Fibroblast of the conjunctiva (primary cell): ENCODE measurements at places on chromosomes 7 and 10.

DNA sequence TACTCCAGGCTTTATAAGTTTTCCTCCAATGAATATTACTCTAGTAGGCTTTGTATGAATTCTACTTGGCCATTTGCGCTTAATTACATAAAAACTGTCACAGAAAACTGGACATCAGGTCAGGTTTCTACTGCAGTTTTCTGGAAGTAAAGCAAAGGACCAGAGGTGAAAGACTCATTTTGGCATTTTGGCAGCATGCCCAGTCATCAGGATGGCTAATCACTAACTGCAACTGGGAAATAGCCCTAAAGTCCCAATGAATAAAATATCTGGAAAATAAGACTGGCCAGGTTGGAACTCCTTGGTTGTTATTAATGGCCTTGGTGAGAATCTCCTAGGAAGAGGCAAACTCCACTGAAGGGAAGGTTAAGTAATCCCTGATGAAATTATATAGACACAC lies 75.5 kb downstream of the COPG2 start:
- DNase-seq, result no peak

DNA sequence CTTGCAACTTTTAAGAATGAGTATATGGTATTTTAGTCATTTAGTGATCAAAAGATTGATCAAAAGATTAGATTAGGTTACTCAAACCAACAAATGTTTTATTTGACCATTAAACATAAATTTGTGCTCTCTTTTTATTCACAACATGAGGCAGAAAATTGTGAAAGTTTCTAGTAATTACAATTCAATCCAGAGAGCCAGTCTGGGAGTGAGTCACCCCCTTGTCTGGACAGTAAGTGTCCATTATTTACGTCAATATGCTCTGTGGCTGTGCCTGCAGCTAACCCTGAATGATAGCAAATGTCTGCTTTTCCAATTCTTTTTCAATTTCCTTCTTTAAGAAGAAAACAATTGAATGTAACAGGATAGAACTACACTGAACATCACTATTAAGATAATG lies 27.9 kb downstream of the GNG11 start:
- peak; percentile 14 for DNase-seq

DNA sequence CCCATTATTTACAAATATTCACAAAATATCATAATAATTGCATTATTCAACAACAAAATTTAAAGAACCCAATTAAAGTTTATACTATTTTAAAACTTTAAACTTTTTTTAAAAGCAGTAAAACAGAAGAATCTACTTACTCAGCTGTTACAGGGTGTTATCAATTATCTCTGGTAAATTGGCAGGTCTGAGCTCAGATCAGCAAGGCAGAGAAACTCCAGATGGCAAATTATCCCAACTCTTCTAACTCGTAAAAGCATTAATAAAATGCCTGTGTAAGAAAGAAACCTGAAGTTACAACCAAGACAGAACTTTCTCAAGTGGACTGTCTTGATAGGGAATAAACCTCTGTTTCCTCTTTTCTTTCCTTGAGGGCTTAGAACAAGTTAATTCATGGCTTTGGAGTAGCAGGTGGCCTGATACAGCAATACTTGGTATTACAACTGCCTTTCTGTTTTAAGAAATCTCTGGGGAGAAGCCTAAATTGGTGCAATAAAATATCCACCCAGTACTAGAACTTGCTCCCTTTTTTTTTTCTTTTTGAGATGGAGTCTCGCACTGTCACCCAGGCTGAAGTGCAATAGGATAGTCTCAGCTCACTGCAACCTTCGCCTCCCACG lies 275.3 kb upstream of the MKLN1 start:
- DNase-seq, result no peak

GRCh38 chr10:66187053-66187733 lies 738.6 kb upstream of the LRRTM3 start:
- DNase-seq, result no peak

- DNase-seq, result no peak
These were observed 12.9 kb downstream of the OIT3 start for GRCh38 chr10:72906446-72906845.

DNA sequence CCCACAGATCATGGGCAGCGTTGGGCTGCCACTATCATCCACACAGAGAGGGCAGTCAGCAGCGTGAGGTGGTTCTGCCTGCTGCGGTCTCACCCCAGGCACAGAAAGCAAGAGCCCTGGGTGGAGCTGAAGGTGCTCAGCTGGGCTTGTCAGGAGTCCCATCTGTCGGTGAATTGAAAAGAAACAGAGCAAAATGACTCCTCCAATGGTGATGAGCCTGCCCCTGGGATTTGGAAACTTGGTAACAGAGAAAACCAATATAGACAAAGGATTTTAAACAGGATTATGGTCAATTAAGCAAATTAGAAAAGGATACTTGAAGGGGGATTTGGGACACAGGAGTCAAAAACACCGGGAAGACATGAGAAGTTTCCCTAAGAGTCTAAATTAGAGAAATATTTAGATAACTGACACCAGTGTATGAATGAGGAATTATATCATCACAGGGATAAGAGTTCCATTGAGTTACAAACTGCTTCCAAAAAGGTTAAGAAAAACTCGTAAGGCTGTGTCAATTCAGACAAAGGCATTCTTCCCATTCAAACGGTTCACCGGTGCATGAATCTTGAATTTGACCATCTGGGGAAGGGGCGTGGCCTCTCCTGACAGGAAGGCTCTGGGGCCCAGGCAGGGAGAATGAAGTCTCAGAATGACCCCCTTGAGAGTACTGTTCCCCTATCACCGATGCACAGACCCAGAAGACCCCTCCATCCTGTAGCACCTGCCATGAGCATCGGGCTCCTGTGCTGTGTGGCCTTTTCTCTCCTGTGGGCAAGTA lies 70.0 kb upstream of the PRSS58 start:
- DNase-seq, result no peak

- DNase-seq, result no peak
These were observed 5.4 kb upstream of the SUV39H2 start for GRCh38 chr10:14873090-14873760.

GRCh38 chr10:89470628-89471027 lies 56.3 kb downstream of the IFIT5 start:
- no peak for DNase-seq

DNA sequence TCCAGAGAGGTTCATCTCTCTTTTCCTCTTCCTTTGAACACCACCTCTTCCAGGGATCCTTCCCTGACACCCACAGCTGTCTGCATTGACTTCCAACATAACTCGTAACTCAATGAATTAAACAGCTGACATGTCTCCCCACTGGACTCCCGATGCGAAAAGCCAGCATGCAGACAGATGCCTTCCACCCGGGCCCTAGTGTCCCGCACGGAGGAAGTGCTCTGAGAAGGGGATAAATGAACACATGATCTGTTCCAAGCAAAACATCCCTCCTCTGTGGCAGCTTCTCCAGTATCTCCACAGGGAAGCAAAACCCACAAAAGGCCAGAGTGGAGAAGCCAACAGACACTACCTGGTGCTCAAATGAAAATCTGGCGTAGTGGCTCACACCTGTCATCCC lies 28.3 kb downstream of the OGDHL start:
- DNase-seq, result no peak

- DNase-seq, result peak; percentile 99
These were observed 107.3 kb downstream of the LRRN3 start for GRCh38 chr7:111198255-111198654.

DNA sequence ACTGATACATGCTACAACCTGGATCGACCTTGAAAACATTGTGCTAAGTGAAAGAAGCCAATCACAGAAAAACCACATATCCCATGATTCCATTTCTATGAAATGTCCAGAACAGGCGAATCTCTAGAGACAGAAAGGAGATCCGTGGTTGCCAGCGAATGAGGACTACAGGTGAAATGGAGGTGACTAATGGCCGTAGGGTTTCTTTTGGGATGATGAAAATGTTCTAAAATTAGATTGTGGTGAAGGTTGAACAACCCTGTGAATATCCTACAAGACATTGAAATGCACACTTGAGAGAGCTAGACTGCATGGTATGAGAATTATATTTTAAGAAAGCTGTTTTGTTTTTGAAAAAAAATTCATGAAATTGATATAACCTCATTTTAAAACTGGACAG lies 188.5 kb upstream of the PLXNA4 start:
- DNase-seq, result no peak

DNA sequence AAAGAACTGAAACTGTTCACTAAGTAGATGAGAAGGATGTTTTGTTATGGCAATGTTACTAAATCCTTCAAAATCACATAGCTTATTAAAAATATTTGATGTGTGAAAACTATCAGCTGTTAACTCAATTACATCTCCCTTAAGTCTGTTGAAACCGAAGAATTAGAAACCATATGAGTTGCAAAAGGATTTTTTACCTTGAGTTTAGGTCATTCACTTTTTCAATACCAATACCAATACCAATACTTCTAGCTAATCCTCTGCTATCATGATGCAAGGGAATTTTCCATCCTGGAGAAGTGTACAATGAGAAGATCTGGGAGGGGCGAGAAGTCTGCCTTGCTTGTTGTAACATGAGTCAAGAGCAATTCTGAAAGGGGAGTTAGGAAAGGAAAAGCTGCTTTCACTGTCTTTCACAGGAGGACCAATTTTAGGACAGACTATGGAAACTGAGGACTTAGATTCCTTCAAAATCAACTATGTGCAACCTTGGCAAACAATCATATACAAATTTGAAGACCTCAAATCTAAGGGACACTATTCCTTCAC lies 199.7 kb downstream of the IMMP2L start:
- no peak for DNase-seq

- DNase-seq, result peak; percentile 13
These were observed 56.7 kb upstream of the SDK1 start for GRCh38 chr7:3244241-3244814.

DNA sequence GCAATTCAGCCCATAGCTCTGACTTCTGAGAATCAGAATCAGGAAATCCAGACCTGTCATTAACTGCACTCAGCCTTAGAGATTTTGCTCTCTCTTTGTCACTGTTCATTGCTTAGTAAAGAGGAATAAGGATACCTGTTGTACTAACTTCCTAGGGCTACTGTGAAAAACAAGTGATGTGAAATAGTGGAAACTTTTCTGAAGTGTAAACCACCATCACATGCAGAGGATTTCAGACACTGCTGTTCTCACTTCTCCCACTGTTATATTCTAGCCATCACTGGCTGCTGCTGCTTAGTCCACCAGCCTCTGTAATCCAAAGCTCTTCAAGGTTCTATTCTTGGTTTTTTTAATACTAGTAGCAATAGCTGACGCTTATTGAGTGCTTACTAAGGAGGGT lies 129.6 kb upstream of the CCDC6 start:
- no peak for DNase-seq

DNA sequence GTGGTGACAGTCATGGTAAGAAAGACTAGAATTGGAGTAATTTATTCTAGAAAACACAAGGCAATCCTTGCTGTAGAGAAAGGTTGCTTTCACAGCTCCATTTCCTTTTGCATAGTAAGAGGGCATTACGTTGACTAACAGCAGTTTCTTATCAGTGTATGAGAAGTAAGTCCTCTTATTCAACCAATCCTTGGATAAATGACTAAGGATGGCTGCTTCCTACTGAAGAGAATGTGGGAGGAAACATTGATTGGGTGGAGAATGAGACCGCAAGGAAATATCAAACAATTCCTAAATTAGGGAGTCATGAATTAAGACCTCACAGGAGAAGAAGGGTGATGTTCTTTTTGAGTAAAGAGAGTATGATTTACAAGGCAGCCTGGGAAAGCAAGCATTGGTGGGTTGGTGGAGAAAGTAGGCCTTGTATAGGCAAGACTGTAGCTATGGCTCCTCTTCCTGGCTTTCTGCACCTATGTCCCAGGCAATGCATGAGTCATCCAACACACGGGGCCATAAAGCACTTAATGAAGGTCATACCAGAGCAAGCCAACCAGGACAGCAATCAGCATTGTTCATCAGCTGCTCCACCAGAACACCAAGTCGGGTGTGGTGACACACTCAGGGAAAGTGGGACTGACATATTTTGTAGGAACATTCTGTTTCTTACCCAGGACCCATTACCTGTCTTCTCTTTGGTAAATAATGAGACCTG lies 5.6 kb downstream of the MGAM start:
- DNase-seq, result no peak

GRCh38 chr10:112959207-112959838 lies 9.3 kb downstream of the TCF7L2 start:
- DNase-seq, result peak; percentile 60

- DNase-seq, result peak; percentile 68
These were observed 169.3 kb upstream of the AKR1E2 start for GRCh38 chr10:4656576-4657194.

- DNase-seq, result no peak
These were observed 8.7 kb upstream of the CAMK2B start for GRCh38 chr7:44333911-44334733.

DNA sequence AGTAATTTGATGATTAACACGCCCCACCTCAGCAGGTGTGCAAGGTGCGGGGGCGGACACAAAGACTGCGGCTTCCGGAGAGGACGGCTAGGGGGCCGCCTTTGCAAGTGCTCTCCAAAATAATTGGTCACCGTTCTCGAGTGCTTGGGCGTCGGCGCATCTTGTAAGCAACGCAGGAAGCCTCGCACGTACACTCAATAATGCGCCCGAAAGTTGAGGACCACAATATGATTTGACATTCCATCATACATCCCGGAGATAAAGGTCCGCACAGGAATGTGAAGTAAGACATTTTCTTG lies 114.7 kb downstream of the EBF3 start:
- no peak for DNase-seq

DNA sequence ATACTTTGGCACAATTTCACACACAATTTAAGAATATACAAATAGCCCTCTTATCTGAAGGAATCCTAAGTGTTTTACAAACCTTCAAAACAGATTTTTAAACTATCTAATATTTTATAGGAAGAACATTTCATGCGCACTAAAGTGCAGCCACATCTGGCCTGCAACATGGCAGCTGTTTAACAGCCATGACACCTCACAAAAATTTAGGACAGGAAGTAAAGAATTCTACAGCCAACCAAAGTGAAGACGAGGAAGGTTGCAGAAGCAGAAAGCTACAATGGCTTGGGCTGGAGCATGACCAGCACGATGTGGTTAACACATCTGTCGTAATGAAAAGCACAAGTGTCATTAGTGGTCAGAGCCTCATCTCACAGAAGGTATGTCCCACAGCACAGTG lies 238.1 kb downstream of the HPSE2 start:
- DNase-seq, result no peak

DNA sequence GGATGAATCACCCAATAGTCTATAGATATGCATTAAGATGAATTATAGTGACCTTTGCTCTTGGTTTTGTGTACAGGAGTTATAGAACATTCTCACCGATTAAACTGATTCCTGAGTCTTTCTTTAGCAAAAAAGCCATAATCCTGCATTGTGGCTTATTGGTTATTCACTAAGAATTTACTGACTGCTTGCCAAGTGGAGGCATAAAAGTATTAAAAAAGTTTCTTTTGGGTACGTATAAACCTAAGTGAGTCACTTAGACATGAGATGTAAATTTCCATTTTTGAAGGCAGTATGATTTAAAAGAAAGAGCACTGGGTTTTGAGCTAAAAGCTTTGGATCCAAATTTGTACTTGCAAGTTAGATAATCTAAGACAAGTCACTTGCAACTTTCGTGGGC lies 100.7 kb downstream of the CDK6 start:
- DNase-seq, result no peak

GRCh38 chr7:78139335-78139734 lies 340.8 kb downstream of the PHTF2 start:
- DNase-seq, result peak; percentile 23
